ENCODE measurements at places on chromosomes 12 and 14.
A peak's percentile ranks its signal among the peaks of the same experiment; 100 is the strongest.

DNA sequence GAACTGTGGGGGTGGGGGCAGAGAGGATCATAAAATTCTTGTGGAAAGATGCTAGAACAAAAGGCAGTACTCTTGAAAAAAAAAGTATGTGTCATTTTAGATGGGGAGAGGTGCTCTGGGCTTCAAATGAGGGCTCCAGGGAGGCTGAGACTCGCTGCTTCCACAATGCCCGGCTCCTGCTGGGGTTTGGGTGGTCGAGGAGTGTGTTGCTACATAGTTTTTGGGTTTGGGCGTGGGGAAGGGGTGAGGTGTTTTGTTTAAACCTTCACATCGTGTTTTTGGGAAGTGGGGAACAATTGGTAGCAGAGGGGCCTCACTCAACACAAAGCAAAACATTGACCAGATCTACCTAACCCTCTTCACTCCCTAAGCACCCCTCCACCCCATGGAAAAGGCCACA, 8.1 kb downstream of the ISCA2 start:
- no peak for DNase-seq

DNA sequence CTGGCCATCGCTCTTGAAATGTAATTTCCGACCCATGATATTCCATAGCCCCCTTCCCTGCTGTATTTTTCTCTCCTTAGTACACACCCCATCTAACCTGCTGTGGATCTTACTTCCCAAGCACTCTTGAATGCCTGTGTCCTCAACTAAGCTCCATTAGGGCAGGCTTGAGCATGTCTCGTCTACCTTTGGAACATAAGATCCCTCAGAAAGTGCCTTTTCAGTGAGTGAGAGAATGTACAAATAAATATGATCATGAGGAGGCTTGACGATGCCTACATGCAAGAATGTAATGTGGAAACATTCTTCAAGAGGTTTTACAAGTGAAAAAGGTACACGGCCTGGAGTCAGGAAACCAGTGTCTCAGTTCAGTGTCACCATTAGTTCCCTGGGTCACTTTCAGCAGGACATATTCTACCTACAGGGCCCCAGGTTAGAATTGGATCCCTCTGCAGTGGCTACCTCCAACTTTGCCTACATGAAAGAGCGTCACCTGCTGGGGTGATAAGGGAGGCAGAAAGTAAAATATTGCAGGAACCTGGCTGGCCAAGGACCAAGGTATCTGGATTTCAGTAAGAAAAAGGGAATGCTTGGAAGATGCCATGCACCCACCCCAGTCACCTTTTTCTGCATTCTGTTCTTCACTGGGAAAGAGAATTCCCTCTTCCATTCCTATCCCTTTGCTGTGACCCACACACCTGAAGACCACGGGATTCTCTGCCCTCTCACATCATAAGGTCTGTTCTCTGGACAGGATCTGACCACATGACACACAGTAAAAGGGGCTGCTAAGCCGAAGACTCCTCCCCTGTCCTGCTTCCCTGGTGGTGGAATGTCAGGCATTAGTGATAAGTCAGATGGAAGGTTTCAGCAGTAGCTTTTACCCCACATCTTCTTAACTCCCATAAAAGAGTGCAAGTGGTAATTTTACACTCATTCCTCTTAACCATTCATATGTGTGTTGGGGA, 24.6 kb upstream of the SERPINA1 start:
- DNase-seq, result no peak

- DNase-seq, result no peak
Observed at GRCh38 chr14:45246691-45247090, 6.3 kb downstream of the MIS18BP1 start.

DNA sequence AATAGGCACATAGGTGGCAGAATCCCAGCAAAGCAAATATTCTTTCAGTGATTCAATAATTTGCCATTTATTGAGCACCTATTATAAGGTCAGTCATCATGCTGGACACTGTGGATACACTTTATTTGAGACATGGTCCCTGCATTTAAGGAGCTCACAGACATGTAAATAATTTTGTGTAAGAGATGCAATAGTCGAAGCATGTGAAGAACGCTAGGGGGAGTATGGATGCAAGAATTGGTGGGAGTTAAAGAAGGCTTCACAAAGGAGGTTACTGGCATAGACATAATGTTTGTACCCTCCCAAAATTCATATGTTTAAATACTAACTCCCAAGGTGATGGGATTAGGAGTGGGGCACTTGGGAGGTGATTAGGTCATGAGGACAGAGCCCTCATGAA, 260.6 kb upstream of the GARIN6 start:
- DNase-seq, result no peak

- no peak for DNase-seq
Observed at GRCh38 chr12:113766879-113767878, 198.9 kb downstream of the RBM19 start.

- DNase-seq, result no peak
Observed at GRCh38 chr14:79749065-79749464, 462.2 kb downstream of the DIO2 start.

- DNase-seq, result peak; percentile 28
Observed at GRCh38 chr12:48189331-48190125, 6.1 kb downstream of the CCDC184 start.

DNA sequence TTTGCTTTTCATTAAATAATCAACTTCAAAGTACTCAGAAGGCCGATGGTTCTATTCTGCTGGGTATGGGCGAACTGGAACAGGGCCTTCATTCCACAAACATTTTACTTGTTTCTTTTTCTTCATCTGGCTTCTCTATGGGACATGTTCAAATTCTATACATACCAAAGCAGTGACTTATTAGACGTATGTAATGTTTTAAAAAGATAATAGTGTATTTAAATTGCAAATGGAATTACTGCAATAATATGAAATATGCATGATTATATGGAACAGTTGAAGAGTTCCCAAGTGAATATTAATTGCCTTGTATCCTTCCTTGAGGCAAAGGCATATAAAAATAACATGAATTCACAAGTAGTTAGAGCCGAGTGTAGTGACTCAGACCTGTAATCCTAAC, 75.5 kb downstream of the FAR2 start:
- DNase-seq, result no peak

GRCh38 chr12:86712425-86712843, 456.2 kb upstream of the MGAT4C start:
- no peak for DNase-seq

DNA sequence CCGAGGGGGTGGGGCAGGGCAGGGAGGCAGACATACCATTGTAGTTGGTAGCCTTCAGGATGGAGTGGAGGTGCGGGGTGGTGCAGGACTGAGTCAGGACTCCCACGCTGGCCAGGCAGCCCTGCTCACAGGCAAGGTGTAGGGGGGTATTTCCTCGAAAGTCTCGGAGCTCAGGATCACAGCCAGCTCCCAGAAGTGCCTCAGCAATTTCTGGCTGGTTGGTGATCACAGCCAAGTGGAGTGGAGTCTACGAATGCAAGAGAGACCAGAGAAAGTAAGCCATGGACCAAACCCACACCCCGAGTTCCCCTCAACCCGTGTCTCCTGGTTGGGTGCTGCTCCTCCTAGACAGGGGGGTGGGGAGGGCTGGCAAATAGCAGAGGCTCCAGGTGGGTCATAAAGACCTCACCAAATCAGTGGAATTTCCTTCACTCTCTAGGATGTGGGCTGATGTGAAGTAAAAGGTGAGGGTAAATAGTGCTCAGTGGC, 1.4 kb downstream of the NFKBIA start:
- DNase-seq, result no peak

DNA sequence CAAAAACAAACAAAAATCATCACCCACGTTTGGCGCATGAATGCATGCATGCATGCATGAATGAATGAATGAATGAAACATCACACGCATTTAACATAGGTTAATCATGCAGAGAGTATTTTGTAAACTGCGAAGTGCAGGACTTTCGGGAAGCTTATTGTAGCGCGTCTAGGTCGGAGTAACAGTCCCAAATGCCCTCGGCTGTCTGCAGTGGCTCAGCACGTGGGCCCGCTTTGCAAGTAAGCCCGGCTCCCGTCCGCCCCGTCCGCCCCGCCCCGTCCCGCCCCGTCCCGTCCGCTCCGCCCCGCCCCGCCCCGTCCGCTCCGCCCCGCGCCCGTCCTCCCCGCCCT, 263 bp upstream of the IFT81 start:
- DNase-seq, result no peak

- no peak for DNase-seq
Observed at GRCh38 chr14:51334566-51334965, 94.5 kb downstream of the TMX1 start.

DNA sequence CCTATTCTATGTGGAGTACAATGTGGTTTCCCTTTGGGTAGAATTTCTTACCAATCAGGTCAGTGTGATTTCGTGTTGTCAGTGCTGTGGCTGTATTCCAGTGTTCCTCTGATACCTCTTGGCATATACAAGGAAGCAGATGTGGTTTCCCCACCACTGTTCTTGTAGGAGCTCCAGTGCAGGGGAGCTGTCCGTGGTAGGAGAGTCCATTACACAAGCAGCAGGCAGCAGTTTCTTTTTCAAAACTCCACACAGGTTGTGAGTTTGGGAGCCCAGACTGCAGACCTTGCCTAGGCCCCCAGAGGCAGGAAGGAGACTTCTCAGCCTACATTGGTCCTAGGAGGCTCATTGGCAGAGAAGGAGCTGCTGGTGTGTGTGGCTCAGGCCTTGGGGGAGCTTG, 452.8 kb downstream of the AACS start:
- no peak for DNase-seq

- no peak for DNase-seq
Observed at GRCh38 chr12:2642896-2643425, 151.8 kb upstream of the FKBP4 start.

- no peak for DNase-seq
Observed at GRCh38 chr12:121813951-121814350, 10.1 kb downstream of the SETD1B start.

DNA sequence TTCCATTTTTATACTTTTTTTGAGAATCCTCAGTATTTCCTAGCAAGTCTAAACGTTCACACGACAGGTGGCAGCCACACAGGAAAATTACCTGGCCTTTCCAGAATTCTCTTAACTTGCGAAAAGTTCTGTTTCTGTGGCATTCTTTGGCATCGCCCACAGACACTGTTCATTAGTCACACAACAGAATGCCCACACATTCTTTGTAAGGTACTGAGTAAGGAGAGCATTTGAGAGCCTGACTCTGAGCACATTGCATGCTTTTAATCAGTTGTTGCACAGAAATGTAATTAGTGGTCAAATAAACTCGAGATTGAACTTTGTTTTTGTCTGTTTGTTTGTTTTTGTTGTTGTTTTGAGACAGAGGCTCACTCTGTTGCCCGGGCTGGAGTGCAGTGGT, 52.4 kb downstream of the LMNTD1 start:
- DNase-seq, result no peak

- no peak for DNase-seq
Observed at GRCh38 chr12:115620816-115621215, 656.7 kb downstream of the MED13L start.

DNA sequence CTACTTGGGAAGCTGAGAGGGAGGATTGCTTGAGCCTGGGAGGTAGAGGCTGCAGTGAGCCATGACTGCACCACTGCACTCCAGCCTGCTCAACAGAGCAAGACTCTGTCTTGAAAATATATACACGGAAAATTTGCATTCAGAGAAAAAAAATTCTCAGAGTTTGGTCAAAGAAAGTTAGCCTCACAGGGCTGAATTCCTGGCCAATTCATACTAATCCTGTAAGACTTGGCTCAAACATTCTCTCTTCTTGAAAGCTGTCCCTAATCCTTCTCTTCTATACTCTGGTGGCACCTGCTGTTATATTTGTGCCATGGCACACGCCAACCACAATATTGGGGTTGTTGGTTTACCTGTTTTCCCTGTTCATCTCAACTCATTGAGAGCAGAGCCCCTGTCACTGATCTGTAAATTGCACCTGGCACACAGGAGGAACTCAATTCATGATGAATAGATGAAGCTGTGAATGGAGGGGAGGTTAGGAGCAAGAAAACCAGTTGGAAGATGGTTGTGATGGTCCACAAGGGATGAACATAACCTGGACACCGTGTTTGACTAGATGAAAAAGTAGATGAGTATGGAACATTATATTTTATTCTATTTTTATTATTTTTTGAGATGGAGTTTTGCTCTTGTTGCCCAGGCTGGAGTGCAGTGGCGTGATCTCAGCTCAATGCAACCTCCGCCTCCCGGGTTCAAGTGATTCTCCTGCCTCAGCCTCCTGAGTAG, 36.8 kb upstream of the SPTSSA start:
- no peak for DNase-seq

DNA sequence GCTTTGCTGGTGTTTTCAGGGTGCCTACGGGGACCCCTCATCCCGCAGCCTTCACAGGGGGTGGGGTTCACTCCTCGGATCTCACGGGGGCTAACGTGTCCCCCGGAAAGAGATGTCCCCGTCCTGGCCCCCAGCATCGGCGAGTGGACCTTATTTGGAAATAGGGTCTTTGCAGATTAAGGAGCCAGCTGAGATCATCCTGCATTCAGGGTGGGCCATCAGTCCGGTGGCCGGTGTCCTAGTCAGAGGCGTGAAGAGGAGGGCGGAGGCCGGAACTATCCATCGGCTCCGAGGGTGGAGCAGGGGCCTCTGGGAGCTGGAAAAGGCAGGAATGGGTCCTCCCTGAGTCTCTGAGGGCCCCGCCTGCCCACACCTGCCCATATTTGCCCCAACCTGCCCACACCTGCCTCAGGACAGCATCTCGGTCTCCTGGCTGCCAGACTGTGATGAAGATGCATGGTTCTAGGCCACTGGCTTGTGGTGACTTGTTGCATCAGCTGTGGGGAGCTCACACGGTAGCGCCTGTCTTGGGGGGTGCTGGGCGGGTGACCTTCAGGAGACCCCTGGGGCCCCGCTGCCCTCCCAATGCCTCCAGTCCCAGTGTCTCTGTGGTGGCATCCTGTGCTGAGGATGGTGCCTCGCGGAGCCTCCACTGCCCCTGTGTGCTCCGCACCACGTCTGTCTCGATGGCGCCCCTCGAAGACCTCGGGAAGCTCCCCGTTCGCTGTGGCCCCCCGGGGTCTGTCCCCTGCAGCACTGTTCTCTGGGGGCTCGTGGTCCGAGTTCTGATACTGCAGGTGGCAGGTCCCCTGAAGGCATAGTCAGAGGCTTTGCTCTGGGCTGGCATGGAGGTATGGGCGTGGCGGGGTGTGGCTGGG, 14.7 kb downstream of the NOC4L start:
- DNase-seq, result no peak

DNA sequence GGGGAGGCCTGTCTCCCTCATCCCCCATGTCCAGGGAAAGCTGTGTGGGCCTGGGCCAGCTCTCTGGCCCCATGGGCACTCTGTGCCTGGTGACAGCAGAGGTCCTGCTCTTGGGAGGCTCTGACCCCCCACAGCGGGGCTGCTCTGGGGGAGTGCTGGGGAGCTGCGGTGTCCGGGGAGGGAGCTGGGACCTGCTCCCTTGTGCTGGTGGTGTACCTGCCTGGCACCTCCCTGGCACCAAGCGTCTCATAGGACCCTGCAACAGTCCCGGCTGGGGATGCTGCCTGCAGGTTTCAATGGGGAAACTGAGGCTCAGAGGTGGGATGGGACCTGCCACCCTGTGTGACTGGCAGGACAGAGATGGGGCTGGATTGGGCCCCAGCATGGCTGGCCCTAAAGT, 111.3 kb downstream of the KIF26A start:
- no peak for DNase-seq

Data from stimulated activated CD4-positive, alpha-beta T cell treated with anti-CD3 and anti-CD28 coated beads, TNF-alpha, amount 100 ng/mL, for 48 hours (primary cell).